ENCODE measurements at places on chromosomes 5 and 9.

DNA sequence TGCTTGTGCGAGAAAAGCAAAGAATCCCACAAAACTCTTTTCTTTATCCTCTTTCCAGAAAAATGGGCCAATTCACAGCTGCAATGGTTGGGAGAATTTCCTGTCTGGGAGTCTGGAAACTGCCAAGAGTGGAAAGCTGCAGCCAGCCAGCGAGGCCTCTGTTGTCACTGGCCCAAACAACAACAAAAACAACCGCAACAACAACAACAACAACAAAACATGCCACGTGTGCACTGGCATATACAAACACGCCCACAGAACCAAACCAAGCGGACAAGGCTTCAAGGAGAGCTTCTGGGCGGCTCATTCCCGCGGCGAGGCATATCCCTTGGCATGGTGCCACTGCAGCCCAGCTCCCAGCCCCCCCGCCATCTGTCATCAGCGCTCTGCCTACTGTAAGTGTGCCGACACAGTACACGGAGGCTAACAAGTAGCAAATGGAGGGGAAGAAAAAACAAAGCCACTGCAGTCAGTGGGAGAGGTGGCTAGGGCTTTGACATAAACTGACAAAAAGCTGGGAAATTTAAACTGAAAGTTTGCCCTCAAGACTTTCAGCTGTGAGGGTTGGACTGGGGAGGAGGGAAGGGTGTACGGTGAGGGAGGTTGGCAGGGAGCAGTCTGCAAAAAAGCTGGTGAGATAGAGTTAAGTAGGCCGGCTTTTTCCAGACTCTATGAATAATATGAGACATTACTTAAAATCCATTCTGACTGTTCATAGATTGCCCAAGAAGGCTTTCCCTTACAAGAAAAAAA, 165.0 kb upstream of the ZNF462 start:
- no peak for DNase-seq

GRCh38 chr5:76855961-76856360, 6.1 kb downstream of the S100Z start:
- peak; percentile 65 for DNase-seq

- no peak for DNase-seq
Observed at GRCh38 chr5:65809817-65810531, 88.0 kb downstream of the NLN start.

GRCh38 chr9:126371007-126371870, 44.6 kb downstream of the MVB12B start:
- DNase-seq, result no peak

- no peak for DNase-seq
Observed at GRCh38 chr9:104417296-104417695, 86.8 kb upstream of the OR13F1 start.

GRCh38 chr9:111904026-111904425, 7.4 kb downstream of the UGCG start:
- no peak for DNase-seq

GRCh38 chr9:28951945-28952344, 1378.7 kb upstream of the C9orf72 start:
- no peak for DNase-seq

- DNase-seq, result no peak
Observed at GRCh38 chr9:4106081-4106759, 193.6 kb downstream of the GLIS3 start.

DNA sequence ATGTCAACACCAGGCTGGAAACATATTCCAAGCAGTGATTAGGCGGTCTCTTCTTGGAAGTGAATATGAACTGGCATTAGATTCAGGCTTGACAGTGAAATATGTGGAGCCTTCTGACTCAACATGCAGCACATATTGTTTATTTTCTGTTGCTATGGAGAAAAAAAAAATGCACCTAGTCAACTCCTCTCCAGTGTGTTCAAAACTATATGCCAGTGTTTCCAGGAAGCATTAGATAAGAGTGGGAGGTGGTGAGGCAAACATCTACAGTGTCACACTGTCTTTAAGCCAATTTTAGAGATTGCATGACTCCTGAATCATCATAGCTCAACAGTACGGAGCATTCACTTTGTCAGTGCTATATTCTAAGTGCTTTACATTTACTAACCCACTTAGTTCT, 117.9 kb downstream of the HCN1 start:
- DNase-seq, result no peak

- peak; percentile 38 for DNase-seq
Observed at GRCh38 chr9:114016629-114017423, 61.3 kb downstream of the AMBP start.

DNA sequence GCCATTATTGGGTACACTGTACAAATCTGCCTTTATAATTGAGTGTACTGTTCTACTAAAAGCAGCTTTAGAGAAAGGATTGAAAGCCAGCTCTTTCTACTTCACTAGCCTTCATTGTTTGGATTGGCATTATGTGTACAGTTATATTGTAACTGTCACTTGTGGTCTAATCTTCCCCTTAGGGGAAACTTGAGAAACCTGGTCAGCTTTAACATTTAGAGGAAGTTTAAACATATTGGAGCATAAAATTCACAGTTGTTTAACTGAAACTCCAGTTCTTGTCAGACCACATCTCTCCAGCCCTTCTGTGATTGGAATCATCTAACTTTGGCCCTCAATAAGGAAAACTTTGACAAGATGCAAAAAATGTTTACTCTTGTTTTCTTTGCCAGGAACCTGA, 24.6 kb downstream of the PIK3R1 start:
- DNase-seq, result no peak

DNA sequence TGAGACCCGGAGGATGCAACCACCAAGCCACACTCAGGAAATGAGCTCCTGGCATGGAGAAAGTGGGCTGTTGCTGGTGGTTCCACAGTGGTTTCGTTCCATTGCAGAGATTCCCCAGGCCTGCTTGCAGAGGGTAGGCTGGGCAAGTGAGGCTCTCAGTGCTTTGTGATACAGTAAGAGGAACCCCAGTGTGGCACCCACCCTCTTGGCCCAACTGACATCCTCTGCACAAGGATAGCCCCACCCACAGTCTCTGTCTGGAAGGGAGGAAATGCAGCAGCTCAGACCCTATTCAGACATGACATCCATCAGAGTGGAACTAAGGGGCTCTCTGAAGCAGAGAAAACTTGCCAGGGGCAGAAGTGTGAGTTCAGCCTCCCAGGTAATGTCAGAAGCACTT, 69.6 kb upstream of the FSTL4 start:
- DNase-seq, result no peak

DNA sequence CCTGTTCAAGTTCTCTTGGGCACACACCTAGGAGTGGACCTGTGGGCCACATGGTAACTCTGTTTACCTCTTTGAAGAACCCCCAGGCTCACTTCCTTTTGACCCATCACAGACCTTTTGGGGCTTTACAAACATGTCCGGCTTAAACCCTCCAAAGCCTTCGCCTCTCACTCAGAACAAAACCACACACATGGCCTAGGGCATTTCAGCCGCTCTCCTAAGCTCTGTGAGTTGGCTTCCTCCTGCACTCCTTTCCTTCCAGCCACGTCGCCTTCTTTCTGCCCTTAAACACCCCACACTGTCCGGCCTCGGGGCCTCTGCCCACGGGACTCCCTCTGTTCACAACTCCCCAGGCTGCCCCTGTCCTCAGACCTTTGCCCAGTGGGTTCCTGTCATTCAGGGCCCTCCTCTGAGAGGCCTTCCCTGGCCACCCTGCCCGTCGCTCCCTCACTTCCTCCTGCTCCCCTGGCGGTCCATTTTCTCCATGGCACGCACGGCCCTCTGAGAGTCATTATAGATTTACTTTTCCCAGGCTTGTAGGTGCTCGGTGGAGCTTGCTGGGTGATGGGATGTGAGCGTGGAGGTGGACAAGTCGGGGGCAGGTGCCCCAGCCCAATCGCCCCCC, 1.9 kb downstream of the DOK3 start:
- no peak for DNase-seq

DNA sequence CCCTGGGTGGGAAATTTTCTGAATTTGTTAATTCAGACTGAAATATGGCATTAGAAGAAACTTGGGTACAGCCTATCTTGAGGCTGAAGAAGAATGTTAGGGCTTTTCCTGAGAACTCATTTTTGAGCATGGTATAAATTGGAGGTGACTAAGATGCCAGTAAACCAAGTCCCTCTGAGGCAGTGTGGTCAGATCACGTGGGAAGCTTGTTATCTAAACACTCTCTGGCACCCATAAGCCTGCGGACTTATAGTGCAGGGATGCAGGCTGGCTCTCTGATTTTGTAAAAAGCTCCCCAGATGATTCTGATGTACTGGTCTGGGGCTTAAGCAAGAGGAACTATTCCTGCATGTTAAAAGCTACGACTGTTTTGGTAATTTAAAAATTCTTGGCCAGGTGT, 34.3 kb downstream of the MTMR12 start:
- no peak for DNase-seq

DNA sequence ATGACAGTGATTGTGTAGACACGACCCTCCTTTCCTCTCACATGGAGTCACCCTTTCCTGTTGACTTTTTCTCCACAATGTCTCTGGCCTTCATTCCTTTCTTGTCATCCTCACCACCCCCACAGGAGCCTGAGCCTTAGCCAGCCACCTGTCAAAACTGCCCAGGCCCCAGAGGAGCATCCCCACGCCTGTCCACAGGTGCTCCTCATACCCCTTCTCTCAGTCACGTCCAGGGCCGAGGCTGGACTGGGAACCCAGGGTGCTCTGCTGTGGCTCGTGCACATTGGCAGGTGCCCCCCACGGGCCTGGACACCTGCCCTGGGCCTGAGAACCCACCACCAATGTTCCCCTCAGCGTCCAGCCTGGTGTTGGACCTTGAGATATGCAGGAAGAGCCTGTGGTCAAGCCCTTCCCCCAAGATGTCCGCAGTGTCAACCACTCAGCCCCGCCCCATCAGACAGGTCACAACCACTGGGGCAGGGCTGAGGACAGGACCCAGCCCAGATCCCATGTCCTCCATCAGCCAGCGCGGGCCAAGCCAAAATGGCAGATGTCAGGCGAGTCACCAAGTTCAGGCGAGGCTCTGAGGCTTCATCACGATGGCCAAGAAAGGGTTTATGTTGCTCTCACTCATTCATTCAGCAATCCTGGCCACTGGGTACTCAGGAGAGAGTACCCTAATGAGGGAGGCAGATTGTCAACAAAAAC, 65.8 kb upstream of the STXBP1 start:
- no peak for DNase-seq

GRCh38 chr5:33037076-33037475, 326.0 kb downstream of the NPR3 start:
- no peak for DNase-seq

DNA sequence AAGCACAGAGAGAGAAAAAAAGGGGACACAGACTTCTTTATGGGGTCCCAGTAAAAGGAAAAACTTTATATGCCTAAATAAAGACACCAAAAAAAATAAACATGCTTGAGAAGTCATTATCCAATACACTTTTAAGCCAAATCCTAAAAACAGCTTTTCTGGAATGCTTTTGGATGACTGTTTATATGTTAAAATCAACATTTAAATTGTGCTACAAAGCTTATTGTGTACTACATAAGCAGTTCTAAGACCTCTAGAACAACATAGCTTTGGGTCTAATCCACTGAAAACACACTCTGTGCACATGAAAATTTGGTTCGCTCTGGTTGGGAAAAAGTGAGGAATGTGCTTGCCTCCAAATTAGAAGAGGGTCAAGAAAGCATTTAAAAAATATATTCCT, 92.5 kb downstream of the EBF1 start:
- no peak for DNase-seq

- DNase-seq, result no peak
Observed at GRCh38 chr5:31033295-31033694, 160.2 kb upstream of the CDH6 start.

DNA sequence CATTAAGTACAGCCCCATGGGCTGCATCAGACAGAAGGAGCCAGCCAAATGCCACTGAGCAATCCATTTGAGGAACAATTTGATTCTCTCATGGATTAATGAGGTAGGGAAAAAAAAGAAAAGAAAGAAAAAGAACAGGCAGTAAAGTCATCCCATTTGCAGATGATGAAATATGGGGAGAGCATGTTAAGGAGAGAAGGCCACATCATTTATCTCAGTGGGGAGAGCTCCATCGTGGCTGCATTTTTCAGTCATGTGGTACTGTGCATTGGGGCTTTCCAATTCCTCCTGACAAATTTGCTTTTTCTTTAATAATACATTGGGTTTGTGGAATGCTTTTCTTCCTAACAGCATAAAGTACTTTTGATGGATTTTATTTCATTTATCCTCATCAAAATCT, 375.2 kb upstream of the TLE4 start:
- DNase-seq, result no peak

DNA sequence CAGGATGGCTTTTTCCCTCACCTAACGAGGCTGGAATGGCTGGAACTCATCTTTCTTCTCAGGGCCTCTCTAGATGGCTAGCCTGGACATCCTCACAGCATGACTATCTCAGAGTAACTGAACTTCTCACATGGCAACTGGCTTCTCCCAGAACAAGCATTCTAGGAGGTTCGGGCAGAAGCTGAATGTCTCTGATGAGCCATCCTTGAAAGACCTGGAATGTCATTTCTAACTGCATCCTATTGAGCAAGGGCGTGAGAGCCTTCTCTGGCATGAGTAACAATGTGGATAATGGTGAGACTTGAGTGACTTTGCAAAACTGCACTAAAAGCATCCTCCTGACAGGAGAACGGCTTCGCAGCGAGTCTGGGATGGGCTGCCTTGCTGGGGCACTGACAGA, 487.7 kb downstream of the MAT2B start:
- no peak for DNase-seq

DNA sequence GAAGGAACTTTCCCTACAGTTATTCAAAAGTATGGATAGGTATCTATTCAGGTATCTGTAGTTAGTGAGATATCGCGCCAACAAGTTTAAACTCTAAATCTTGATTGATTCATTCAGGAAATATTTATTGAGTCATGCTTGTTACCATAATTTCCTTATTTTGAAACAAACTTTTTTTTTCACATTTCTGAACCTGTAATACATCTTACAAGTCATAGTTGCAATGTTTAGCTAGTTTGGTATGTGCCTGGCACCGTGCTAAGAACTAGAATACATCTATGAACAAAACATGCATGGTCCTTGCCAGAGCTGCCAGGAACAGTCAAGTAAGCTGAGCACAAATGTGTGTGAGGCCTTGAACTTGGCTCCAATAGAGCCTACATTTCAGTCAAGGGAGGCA, 226.4 kb downstream of the PCSK5 start:
- no peak for DNase-seq

DNA sequence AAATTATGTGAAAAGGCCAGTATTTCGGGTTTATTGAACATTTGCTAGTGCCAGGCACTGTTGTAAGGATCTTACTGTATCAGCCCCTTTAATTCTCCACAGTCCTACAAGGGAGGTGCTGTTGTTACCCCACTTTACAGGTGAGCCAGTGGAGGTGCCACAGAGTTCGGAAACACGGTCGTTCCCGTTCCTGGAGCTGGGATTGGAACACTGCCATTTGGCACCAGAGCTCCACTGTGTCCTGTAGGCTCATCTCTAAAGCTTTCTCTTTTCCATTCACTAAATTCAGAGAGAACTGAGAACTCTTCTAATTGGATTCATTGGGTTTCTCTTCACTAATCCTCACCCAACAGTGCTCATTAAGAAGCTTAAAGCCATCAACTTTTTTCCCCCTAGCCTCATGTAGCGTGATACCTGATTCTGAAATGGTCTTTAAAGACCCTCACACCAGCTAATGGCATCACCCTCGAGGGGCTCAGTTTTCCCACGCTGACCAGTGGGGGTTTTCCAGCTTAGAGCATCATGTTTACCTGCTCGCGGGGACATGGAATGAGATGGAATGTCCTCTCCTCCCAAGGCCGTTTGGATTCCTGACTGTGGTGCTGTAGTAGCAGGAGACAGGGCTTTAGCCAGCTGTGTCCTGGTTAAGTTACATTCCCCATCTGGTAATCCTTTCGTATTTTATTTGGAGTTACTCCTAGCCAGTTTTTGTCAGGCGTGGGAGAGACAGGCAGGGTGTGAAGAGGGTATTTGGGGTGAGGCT, 5.8 kb downstream of the ERGIC1 start:
- no peak for DNase-seq
